ENCODE measurements at places on chromosomes 16 and 17. TPM values are rescaled to one million over a fixed set of nuclear protein-coding genes. Genes with fewer than 3 reads are reported as not detected.

- no peaks in the 10 kb centered on the region for H3K36me3 ChIP-seq
- DNase-seq = no peak
- no peaks in the 10 kb centered on the region for H3K4me1 ChIP-seq
- H3K27ac ChIP-seq = no peak overlapping the region
These were observed 110.6 kb downstream of the GP2 start for GRCh38 chr16:20216591-20217217.

GRCh38 chr17:43442711-43443110, 41.1 kb upstream of the DHX8 start:
- no peak for DNase-seq
- H3K27me3 ChIP-seq = peaks cover 13% of the 10 kb centered on the region
- H3K36me3 ChIP-seq = no peaks in the 10 kb centered on the region
- no peaks in the 10 kb centered on the region for H3K4me1 ChIP-seq

- DNase-seq = no peak
- no peaks in the 10 kb centered on the region for H3K27me3 ChIP-seq
- H3K4me1 ChIP-seq = no peaks in the 10 kb centered on the region
- no peak overlapping the region for H3K4me3 ChIP-seq
- H3K36me3 ChIP-seq = no peaks in the 10 kb centered on the region
These were observed 536.5 kb upstream of the CDH11 start for GRCh38 chr16:65658349-65658748.

GRCh38 chr17:80101946-80102663, 724 bp downstream of the GAA start:
- peak overlapping the region; percentile 60 for H3K27ac ChIP-seq
- no peaks in the 10 kb centered on the region for H3K27me3 ChIP-seq
- H3K36me3 ChIP-seq = no peaks in the 10 kb centered on the region
- H3K4me3 ChIP-seq = peak overlapping the region; percentile 51

DNA sequence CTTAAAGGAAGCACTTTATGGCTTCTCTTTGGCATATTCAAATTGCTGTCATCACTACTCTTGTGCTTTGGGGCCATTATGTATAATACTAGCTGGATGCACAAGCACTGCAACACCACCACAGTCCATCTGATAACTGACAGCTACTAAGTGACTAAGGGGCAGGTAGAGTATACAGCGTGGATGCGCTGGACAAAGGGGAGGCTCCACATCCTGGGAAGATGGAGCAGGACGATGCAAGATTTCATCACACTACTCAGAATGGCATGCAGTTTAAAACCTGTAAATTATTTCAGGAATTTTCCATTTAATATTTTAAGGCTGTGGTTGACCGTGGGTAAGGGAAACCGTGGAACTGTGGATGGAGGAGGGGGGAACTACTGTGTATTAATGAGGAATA, 25.0 kb downstream of the MPRIP start:
- H3K4me3 ChIP-seq = no peak overlapping the region
- no peak for DNase-seq
- peaks cover 12% of the 10 kb centered on the region for H3K4me1 ChIP-seq
- peaks cover 9% of the 10 kb centered on the region for H3K36me3 ChIP-seq
- no peak overlapping the region for H3K27ac ChIP-seq
- H3K27me3 ChIP-seq = no peaks in the 10 kb centered on the region

GRCh38 chr17:1800240-1800639, 29.5 kb downstream of the SMYD4 start:
- H3K4me1 ChIP-seq = no peaks in the 10 kb centered on the region
- H3K4me3 ChIP-seq = no peak overlapping the region
- H3K27me3 ChIP-seq = no peaks in the 10 kb centered on the region
- DNase-seq = no peak
- no peak overlapping the region for H3K27ac ChIP-seq

- H3K27ac ChIP-seq = no peak overlapping the region
- no peaks in the 10 kb centered on the region for H3K4me1 ChIP-seq
- peaks cover 6% of the 10 kb centered on the region for H3K27me3 ChIP-seq
- no peak for DNase-seq
These were observed 67.9 kb downstream of the PCTP start for GRCh38 chr17:55818451-55819375.

GRCh38 chr16:85535352-85536072, 77.6 kb upstream of the GSE1 start:
- no peak overlapping the region for H3K4me3 ChIP-seq
- H3K27me3 ChIP-seq = no peaks in the 10 kb centered on the region
- no peak for DNase-seq
- H3K4me1 ChIP-seq = no peaks in the 10 kb centered on the region

GRCh38 chr16:26795184-26795583, 271.5 kb upstream of the C16orf82 start:
- no peaks in the 10 kb centered on the region for H3K36me3 ChIP-seq
- no peak overlapping the region for H3K4me3 ChIP-seq
- no peaks in the 10 kb centered on the region for H3K4me1 ChIP-seq
- DNase-seq = no peak
- H3K27ac ChIP-seq = no peak overlapping the region
- H3K27me3 ChIP-seq = no peaks in the 10 kb centered on the region

DNA sequence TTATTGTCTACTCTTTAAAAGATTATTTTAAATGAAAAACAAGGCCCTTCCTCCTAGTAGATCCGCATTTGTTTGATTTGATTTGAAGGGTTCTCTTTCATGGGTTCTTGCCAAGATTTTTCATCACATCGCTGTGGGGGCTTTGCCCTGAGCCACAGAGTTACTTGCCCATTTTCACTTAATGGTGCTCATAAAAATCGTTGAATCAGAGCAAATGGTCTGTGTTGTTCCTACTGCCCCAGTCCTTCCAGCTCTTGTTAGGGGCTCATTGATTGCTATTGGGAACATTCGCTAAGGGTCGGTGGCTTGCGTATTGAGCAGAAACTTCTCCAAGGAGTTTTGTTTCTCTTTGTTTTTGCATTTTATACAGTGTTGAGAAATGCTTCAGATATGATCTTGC, 1023.4 kb upstream of the CDH8 start:
- no peaks in the 10 kb centered on the region for H3K36me3 ChIP-seq
- no peaks in the 10 kb centered on the region for H3K27me3 ChIP-seq
- H3K4me1 ChIP-seq = no peaks in the 10 kb centered on the region
- no peak overlapping the region for H3K4me3 ChIP-seq

DNA sequence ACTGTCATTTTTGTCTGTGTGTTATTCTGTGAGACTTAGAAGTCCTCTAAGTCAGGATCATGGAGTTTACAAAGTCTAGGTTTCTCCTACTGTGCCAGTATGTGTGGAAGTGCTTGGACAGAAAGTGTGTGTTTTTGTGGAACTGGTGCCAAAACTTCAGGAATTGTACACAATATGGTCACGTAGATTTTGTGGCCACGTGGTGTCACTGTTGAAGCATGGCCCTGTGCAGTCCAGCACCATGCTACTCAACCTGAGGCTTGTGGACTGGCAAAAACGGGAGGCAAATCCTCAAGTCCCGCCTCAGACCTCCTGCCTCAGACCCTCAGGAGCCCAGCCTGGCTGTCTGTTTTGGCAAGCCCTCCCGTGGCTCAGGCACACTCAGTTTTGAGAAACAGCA, 16.7 kb upstream of the ALKBH5 start:
- no peak for DNase-seq
- no peaks in the 10 kb centered on the region for H3K4me1 ChIP-seq
- no peaks in the 10 kb centered on the region for H3K36me3 ChIP-seq
- no peak overlapping the region for H3K27ac ChIP-seq

GRCh38 chr17:42271006-42271778, 5.0 kb downstream of the STAT5B start:
- H3K27ac ChIP-seq = peak overlapping the region; percentile 89
- peaks cover 87% of the 10 kb centered on the region for H3K4me1 ChIP-seq
- no peak for DNase-seq
- H3K4me3 ChIP-seq = peak overlapping the region; percentile 99
- H3K36me3 ChIP-seq = no peaks in the 10 kb centered on the region

The COPZ2 gene
- 0.59 TPM for total RNA-seq

The C17orf50 gene
- total RNA-seq = not detected

The CPHXL2 gene
- not detected for total RNA-seq

The CD300H gene
- not detected for total RNA-seq

The SPATA22 gene
- total RNA-seq = not detected

The WWOX gene
- 18.6 TPM for total RNA-seq

The CARD14 gene
- total RNA-seq = not detected

The KRT32 gene
- not detected for total RNA-seq

Measured in CD4-positive, CD25-positive, alpha-beta regulatory T cell (primary cell).